ENCODE measurements at places on chromosomes 1 and 21. TPM values are rescaled to one million over a fixed set of nuclear protein-coding genes. Genes with fewer than 3 reads are reported as not detected.

DNA sequence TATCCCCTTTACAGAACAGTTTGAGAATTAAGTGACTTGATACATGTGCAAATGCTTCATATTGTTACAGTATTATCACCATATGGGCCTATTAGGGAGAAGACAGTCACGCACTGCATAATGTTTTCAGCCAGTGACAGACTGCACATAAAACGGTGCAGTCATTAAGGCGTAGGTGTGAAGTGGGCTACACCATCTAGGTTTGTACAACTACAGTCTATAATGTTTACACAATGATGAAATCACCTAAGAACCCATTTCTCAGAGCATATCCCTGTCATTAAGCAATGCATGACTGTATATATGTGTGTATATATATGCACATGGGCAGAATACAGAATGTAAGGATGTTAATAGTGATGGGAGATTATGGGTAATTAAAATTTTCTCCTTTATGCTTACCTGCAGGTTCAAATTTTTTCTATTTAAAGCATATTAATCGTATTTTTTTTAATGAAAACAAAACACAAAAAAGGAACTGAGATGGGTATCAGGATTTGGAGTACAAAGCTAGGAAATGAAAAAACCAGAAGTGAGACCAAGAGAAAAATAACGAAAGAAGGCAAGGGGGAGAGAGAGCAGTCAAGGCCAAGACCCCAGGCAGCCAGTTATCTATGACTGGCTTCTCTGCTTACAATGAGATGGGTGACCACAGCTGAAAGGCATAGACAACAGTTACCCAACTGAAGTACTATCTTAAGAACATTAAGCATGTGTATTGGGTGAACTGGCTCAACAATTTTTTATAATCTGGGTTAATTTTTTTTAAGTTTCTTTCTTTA is 122.9 kb upstream of the DAB1 start:
- no peak overlapping the region for H3K27ac ChIP-seq
- H3K4me1 ChIP-seq: no peaks in the 10 kb centered on the region
- no peaks in the 10 kb centered on the region for H3K36me3 ChIP-seq
- no peak overlapping the region for H3K4me3 ChIP-seq
- DNase-seq: no peak

GRCh38 chr1:43221797-43222196 is 48.0 kb upstream of the TMEM125 start:
- H3K4me1 ChIP-seq: peaks cover 21% of the 10 kb centered on the region
- H3K27me3 ChIP-seq: no peaks in the 10 kb centered on the region
- no peak for DNase-seq

DNA sequence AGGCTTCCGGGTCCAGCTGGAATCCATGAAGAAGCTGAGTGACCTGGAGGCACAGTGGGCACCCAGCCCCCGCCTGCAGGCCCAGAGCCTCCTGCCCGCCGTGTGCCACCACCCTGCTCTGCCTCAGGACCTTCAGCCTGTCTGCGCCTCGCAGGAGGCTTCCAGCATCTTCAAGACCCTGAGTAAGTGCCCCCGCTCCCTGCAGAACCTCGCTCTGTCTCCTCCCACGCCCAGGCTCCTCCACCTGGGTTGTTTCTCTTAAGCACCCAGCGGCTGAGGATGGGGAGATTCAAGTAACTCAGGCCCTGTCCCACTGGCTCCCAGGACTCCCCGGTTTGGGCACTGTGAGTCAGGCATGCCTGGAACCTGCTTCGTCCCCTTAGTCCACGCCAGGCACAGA is 1.5 kb downstream of the GUCA2B start:
- no peaks in the 10 kb centered on the region for H3K36me3 ChIP-seq
- H3K4me3 ChIP-seq: no peak overlapping the region
- peaks cover 20% of the 10 kb centered on the region for H3K27me3 ChIP-seq
- no peak overlapping the region for H3K27ac ChIP-seq

DNA sequence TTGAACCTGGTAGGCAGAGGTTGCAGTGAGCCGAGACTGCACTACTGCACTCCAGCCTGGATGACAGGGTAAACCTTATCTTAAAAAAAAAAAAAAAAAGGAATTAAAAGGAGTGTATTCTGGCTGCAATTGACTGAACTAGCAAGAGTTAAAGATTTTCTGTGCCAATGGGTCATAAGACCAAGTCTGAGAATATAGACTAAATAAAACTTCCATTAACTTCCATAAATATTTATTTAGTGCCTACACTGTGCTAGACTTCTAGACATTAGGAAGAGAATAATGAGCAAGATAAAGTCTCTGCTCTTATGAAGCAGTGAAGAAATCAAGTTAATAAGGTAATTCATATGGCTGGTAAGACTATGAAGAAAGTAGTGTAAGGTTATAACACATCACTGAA is 27.2 kb downstream of the DPH5 start:
- no peak overlapping the region for H3K4me3 ChIP-seq
- no peaks in the 10 kb centered on the region for H3K27me3 ChIP-seq
- peaks cover 18% of the 10 kb centered on the region for H3K4me1 ChIP-seq
- peaks cover 21% of the 10 kb centered on the region for H3K36me3 ChIP-seq
- no peak overlapping the region for H3K27ac ChIP-seq

GRCh38 chr1:237041795-237042525 is at the start of gene RYR2:
Gene RYR2, plus strand, starts transcription at chr1:237042184. Its CDS starts 338 bp downstream, at chr1:237042522.
- no peak within 1 kb of the TSS for H3K4me3 ChIP-seq
- DNase-seq: no peak
- peaks cover 7% of the 10 kb centered on the region for H3K36me3 ChIP-seq
- H3K27ac ChIP-seq: no peak within 1 kb of the TSS
- no peaks in the 10 kb centered on the region for H3K4me1 ChIP-seq

GRCh38 chr1:216919060-216919970 is 196.1 kb upstream of the ESRRG start:
- no peak overlapping the region for H3K27ac ChIP-seq
- H3K36me3 ChIP-seq: no peaks in the 10 kb centered on the region
- DNase-seq: no peak
- H3K4me3 ChIP-seq: no peak overlapping the region
- H3K27me3 ChIP-seq: no peaks in the 10 kb centered on the region

- no peak for DNase-seq
- H3K4me1 ChIP-seq: peaks cover 8% of the 10 kb centered on the region
- no peak overlapping the region for H3K27ac ChIP-seq
- no peaks in the 10 kb centered on the region for H3K36me3 ChIP-seq
Measured at GRCh38 chr1:53330819-53331218, 2.9 kb upstream of the LRP8 start.

The NBPF6 gene
- not detected for total RNA-seq

The XPR1 gene
- 38.3 TPM for total RNA-seq

The ICOSLG gene
- total RNA-seq: 0.14 TPM

The SYTL1 gene
- 0.25 TPM for total RNA-seq

The AVPR1B gene
- total RNA-seq: not detected

The TTC34 gene
- total RNA-seq: 0.17 TPM

The SLC30A2 gene
- total RNA-seq: not detected

The PCSK9 gene
- 0.08 TPM for total RNA-seq

The A3GALT2 gene
- not detected for total RNA-seq

The C21orf58 gene
- 3.9 TPM for total RNA-seq

Measured in HFFc6 (cell line).